Thymus (tissue), 14 donors: ENCODE measurements at places on chromosomes 1 and 21. TPM values are rescaled to one million over a fixed set of nuclear protein-coding genes. Genes with fewer than 3 reads are reported as not detected.

Gene CEP350
- 53.3 TPM for total RNA-seq

Gene AZIN2
- 1.7 TPM for total RNA-seq

DNA sequence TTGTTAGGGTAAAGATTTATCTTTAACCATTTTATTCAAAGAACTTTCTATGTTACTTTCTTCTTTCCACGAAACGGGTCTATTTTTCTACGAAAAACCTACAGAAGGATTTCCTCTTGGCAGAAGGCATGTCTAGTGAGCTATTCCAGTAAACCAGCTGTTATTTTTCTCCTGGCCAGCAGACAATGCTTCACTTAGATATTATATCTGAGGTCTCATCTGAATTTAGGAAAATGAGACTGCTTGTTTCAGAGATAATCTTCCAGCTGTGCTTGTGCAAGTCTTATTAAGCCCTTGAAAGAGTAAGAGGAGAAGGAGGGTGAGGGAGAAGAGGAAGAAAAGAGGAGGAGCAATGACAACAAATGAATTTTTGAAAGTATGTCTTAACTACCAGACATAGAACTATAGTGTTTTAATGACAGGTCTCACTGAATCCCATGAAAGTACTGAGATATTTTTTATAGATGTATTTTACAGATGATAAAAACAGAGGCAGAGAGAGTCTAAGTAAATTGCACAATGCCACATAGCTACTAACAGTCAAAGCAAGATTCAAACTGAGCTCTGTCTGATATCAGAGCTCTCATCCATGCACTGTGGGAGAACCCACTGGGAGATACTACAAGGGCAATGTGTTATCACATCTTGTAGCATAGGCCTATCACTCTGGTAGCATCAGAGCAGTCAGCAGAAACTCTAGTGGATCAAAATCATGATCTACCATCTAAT, 54.6 kb upstream of the SAMSN1 start:
- no peak overlapping the region for H3K4me3 ChIP-seq
- no peaks in the 10 kb centered on the region for H3K4me1 ChIP-seq
- no peak for DNase-seq
- H3K27me3 ChIP-seq = no peaks in the 10 kb centered on the region
- H3K27ac ChIP-seq = no peak overlapping the region

- no peak for DNase-seq
- no peaks in the 10 kb centered on the region for H3K36me3 ChIP-seq
- no peaks in the 10 kb centered on the region for H3K4me1 ChIP-seq
- no peak overlapping the region for H3K4me3 ChIP-seq
- peaks cover 88% of the 10 kb centered on the region for H3K27me3 ChIP-seq
Measured at GRCh38 chr1:156103521-156103947, 11.0 kb upstream of the LMNA start.

DNA sequence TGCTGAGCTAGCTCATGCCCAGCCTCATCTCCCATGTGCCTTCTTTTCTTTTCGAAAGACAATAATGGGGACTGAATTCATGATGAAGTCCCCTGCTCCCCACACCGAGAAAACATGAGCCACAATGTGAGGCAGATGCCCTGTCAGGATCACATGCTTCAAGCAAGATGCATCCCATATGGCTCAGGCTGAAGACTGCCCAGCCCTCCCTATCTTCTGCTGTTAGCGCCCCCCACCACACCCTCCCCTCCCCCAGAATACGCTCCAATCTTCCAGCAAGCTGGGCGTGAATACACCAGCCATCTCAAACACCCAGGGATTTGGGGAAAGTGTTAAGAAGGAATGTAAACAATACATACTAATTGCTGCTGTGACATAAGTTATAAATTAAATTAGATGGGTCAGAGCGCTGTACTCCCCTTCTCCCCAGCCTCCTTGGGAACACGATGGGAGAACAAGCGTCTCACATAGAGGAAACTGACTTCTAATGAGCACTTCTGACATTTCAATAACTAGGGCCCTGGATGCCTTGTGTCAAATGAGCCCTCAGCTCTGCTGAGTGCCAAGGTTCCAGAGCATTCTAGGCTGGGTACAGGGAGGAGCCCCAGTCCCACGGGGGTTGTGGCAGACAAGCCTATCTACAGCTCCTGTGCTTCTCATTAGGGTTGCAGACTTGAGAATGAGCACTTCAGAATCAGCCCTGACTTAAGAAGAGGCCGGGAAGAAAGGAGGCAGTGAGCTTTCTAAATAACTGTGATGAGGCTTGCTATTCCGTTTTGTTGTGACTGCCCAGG, 55.6 kb downstream of the TNR start:
- no peaks in the 10 kb centered on the region for H3K36me3 ChIP-seq
- H3K4me1 ChIP-seq = no peaks in the 10 kb centered on the region
- no peak overlapping the region for H3K27ac ChIP-seq
- no peaks in the 10 kb centered on the region for H3K27me3 ChIP-seq

DNA sequence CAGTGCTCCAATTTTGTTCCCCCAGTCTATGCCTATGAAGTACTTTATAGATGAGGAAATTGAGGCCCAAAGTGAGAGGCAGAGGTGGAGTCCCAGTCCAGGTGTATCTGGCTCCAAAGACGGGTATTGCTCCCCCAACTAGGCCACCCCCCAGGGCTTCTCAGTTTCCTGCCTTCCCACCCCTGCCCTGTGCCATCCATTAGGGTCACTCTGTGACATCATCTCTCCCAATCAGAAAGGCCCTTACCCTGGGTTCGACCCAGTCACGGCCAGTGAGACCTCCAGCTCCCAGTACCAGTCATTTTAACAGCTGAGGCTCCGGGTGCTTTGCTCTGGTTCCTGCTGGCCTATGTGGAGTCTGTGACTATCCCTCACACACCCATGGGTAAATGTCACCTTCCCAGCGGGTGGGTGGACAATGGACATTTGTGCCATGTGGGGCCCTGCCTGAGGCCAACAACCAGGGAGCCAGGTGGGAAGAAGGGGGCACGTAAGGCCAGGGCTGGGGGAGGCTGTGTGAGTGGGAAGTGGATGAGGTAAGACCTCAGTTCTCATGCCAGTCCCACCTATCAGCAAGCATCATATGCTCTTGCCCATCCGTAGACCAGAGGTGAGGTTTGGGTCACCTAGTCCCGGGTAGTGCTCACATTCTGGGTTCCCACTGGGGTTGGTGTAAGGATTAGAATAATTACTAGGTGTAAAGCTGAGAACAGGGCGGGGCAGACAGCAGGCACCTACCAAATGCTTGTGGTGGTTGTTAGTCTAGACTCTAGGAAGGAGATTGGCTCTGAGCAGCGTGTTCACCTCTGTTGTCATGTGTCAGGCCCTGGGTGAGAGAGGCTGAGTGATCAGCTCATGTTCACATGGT, 685.9 kb downstream of the MATN1 start:
- no peaks in the 10 kb centered on the region for H3K36me3 ChIP-seq
- no peaks in the 10 kb centered on the region for H3K4me1 ChIP-seq
- H3K27ac ChIP-seq = no peak overlapping the region
- H3K27me3 ChIP-seq = no peaks in the 10 kb centered on the region

DNA sequence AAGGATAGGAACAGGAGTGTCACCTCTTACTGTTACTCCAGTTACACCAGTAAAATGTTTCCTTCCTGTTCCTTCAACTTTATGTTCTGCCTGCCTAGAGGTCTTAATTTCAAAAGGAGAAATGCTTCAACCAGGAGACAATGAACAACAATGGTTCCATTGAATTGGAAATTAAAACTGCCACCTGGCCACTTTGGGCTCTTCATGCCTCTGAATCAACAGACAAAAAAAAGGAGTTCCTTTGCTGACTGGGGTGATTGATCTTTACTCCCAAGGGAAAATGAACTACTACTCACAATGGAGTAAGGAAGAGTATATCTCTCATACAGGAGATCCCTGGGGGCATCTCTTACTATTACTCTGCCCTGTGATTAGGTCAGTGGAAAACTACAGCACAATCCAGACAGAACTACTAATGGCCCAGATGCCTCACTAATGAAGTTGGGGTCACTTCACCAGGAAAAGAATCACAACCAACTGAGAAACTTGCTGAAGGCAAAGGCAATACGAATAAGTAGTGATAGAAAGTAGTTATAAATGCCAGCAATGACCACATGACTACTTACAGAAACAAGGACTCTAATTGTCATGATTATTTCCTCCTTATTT, 76.6 kb upstream of the PRDX6 start:
- no peak overlapping the region for H3K27ac ChIP-seq
- no peaks in the 10 kb centered on the region for H3K4me1 ChIP-seq
- no peak overlapping the region for H3K4me3 ChIP-seq
- no peaks in the 10 kb centered on the region for H3K36me3 ChIP-seq

GRCh38 chr1:89364954-89365550, 1.2 kb downstream of the GBP6 start:
- DNase-seq = no peak
- no peak overlapping the region for H3K27ac ChIP-seq
- H3K36me3 ChIP-seq = no peaks in the 10 kb centered on the region
- no peak overlapping the region for H3K4me3 ChIP-seq

DNA sequence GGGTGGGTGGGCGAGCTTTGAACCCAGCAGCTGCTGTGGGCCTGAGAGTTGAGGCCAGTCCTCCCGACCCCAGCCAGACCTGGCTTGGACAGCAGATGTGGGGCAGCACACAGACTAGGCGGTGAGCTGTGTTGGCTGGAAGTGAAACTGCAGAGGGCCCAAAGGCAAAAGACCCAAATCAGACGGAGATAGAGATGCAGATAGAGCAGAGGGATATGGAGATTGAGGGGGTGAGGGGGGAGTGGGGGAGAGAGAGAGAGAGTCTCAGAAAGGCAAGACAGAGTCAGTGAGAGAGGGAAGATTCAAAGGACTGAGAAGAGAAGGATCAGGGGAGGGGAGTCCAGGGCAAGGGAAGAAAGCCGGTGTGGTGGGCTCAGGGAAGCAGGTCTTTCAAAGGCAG, 17.0 kb upstream of the POU3F1 start:
- no peak overlapping the region for H3K4me3 ChIP-seq
- peaks cover 23% of the 10 kb centered on the region for H3K27me3 ChIP-seq
- no peak overlapping the region for H3K27ac ChIP-seq
- no peaks in the 10 kb centered on the region for H3K4me1 ChIP-seq
- DNase-seq = no peak

GRCh38 chr1:3456964-3457909, 2.8 kb downstream of the ARHGEF16 start:
- H3K36me3 ChIP-seq = no peaks in the 10 kb centered on the region
- peaks cover 8% of the 10 kb centered on the region for H3K27me3 ChIP-seq
- no peak for DNase-seq
- no peak overlapping the region for H3K4me3 ChIP-seq

DNA sequence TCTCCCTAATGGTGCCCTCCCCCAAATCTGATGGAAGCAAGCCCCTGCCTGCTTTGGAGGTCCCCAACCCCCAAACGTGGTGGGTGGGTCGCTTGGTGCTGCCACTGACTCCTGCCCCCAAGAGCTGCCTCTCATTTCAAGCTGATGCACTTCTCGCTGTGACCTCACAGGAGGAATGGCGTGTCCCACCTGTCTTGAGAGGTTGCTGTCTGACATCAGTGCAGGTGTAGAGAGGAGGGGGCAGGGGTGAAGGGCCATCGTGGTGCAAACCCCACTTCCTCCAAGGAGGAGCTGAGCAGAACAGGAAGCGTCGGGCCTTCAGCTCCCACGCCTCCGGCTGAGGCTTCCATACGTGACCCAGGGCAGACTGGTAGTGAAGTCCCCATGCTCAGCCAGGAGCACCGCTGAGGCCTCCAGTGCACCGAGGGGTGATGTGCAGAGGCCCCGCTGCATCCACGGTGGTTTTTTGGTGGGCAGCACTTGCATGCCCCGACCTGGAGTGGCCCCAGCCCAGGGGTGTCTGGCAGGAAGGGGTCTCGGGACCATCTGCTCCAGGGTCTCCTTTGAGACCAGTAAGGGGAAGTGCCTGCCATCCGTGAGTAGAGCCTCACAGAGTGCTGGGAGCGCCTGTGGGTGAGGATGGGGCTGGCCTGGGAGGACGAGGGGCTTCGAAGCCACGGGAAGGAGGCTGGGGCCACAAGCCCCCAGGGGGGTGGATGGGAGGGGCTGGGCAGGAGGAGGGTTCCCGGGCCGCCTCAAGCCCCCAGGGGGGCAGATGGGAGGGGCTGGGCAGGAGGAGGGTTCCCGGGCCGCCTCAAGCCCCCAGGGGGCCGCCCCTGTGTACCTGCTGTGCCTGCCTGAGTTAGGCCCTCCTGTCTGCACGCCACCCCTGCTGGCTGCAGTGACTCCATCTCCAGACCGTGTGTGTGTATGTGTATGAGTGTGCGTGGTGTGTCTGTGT, 39.8 kb downstream of the WDR4 start:
- H3K4me3 ChIP-seq = no peak overlapping the region
- H3K27ac ChIP-seq = no peak overlapping the region
- no peaks in the 10 kb centered on the region for H3K27me3 ChIP-seq
- peak; percentile 24 for DNase-seq
- H3K4me1 ChIP-seq = no peaks in the 10 kb centered on the region
